Heart right ventricle (tissue), 16 donors: ENCODE measurements at places on chromosomes 2 and 18. TPM values are rescaled to one million over a fixed set of nuclear protein-coding genes. Genes with fewer than 3 reads are reported as not detected.

GRCh38 chr2:30358842-30359241, 88.2 kb upstream of the LCLAT1 start:
- no peak for DNase-seq

GRCh38 chr2:219249203-219249980, 3.7 kb upstream of the TUBA4B start:
- DNase-seq: peak; percentile 76

DQX1 gene
- not detected for polyA plus RNA-seq

DNA sequence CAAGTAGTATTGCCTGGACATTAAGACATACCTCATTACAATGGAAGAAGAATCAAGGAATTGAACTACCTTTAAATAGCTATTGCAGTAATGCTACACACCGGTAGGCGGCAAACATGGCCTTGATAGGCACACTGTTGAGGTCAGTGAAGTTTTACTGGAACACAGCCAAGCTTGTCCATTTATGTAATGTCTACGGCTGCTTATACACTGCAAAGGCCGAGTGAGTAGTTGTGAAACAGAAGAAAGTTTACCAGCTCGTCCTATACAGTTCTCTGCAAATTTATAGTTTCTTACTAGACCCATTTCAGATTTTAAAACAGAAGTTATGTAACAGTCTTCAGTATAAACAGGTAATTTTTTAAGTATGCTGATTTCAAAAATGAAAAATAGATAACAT, 38.8 kb downstream of the PPP4R1 start:
- peak; percentile 92 for DNase-seq

- no peak for DNase-seq
Measured at GRCh38 chr2:136373029-136373428, 255.1 kb upstream of the CXCR4 start.

DNA sequence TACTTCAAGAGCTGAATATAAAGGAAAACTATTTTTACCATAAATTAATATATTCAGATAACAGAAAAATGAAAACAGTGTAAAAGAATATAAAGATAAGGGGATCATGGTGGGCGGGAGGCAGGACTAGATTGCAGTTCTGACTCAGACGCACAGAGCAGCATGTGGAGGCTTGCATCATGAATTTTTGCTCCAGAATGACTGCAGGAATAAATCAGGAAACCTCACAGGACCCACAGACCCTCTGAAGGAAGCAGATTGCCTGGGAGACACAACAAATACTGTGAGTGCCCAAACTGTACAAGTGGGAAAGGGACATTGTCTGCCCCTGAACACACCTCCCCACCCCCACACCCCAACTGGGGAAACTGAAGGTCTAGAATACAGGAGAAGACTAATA, 19.2 kb upstream of the SIGLEC15 start:
- DNase-seq: no peak
